ENCODE measurements at places on chromosomes 16 and 17.

DNA sequence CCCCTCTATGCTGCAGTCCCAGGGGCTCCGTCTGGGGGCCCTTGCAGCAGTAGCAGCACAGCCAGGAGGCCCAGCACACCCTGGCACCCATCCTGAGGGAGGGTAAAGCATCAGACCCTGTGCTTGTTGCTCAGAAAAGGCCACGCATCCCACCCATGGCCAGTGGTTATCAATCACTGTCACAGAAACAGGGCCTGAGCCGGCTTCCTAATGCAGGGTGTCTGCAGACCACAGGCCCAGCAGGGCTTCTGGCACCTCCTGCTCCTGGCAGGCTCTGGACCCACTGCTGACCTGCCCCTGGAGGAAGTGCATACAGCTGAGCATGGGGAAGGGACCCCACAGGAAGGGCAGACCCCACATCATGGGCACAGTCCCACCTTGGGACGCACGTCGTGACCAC is 26.9 kb upstream of the CDH15 start:
- DNase-seq = no peak

- no peak for DNase-seq
Measured at GRCh38 chr16:30621765-30622164, 11.6 kb upstream of the ZNF689 start.

DNA sequence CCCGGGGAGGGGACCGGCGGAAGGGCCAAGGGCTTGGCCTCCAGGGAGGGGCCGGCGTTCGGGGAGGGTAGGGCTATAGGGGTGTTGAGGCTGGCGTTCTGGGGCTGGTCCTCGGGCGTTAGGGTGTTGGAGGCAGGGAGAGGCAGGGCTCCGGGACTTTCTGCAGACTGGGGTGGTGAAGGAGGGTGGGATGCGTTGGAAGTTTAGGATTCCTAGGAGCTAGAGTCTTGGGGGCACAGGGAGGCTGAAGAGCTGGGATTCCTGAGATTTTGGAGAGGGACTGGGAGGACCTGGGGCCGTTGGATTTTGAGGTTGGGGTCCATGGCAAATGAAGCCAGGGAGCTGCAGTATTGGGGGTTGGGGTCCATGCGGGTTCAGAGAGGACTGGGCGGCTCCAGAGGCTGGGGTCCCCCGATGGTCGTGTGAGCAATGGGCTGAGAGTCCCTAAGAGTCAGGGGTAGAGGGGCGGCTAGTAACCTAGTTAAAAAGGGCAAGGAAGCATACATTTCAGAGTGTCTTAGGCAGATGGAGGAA is 740 bp downstream of the NFATC2IP start:
- DNase-seq = no peak

DNA sequence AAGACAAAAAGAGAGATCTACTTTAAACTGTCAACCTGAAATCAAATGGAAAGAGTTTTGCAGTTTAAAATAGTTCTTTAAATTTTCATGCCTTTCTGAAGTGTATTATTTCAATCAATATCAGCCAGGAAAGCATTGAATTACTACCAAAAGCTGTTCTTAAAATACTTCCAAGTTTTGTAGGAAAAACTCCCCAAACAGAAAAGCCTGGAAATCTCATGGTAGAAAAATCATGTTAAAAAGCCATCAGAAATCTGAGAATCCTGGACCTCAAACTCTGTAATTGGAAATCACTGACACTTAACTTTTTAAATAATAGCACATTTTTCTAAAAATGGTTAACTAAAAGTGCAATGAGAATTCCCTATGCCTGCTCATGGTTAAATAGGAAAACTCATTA is 63.3 kb upstream of the CNTNAP4 start:
- no peak for DNase-seq

DNA sequence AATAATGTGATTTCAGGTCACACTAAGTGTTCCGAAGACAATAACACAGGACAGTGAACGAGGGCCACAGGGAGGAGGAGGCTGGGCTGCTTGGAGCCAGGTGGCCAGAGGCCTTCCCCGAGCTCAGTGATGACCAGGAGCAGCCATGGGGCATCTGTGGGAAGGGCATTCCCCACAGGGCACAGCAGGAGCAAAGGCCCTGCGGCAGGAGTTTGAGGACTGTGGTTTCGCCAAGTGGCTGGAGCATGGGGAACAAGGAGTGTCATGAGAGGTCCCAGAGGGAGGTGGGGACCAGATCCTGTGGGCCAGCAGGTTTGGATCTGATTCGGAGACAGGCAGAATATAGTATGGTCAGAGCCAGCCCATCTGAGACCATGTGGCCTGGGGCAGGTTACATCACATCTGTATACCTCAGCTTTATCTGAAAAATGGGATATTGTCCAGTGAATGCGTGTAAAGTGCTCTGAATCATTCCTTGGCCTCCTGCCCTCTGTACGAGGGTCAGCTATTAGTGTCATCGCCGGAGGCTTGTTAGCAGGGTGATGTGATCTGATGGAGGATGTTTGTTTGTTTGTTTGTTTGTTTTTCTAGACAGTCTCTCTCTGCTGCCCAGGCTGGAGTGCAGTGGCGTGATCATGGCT is 176.8 kb downstream of the KATNIP start:
- DNase-seq = no peak

DNA sequence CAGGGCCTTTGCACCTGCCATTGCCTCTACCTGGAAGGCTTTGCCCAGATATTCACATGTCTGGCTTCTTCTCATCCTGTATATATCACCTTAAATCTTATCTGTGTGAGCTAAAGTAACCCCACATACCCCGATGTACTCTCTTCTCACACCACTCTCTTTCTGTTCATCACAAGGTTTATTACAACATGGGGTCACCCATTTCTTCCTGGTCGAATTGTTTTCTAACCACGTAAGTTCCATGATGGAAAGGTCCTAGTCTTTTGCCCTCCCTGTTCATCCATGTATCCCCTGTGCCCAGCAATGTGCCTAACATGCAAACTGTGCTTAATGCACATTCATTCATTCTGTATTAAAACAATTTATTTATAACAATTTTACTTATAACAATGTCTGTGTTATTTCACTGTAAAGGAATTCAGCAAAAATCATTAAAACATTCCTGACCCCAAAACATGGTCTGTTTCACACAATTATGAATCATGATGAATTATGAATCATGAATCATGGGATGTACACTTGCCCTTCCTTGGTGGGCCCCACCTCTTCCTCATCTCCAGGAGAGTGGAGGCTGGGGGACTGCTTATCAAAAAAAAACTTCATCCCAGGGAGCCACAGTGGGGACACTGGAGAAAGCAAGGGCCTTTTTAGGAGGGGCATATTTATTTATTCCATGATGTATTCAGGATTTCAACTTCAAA is 336.4 kb downstream of the GRIN2A start:
- no peak for DNase-seq

- no peak for DNase-seq
Measured at GRCh38 chr16:5024632-5025031, 9.1 kb downstream of the NAGPA start.

DNA sequence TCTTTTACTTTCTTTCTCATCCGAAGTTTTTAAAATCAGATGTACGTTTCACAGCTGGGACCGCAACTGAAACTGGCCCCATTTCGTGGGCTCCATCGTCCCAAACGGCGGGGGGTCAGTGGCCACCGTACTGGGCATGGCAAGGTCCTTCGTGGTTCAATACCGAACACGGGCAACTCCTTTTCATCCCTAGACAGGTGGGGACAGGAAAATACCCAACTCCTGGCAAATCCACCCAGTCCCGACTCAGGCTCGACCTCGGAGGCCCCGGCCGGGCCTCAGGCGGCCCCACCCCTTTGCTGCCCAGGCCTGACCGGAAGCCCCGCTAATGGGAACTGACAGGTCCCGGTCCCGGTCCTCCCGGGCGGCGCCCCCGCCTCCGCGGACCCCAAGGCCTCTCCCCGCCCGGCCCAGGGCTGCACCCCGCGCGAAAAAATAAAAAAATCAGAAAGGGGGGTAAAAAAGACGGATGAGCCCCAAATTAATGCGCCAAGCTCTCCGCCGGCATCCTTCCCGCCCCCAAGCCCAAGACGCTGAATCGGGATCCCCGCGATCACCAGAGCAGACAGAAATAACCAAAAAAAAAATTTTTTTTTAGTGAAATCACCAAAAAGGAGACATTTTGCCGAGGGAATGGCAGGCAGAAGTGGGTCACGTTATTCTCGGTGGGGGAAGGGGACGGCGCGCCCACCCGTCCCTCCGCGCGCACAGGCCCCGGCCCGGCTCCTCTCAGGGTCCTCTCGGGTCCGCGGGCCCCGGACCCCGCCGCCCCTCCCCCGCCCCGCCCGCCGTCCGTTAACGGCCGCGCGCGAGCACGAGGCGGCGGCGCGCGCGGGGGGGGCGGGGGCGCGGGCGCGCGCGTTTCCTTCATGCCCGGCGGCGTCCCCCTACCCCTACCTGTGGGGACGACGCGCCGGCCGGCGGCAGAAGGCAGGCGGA is 562 bp downstream of the ZC3H7A start:
- no peak for DNase-seq

DNA sequence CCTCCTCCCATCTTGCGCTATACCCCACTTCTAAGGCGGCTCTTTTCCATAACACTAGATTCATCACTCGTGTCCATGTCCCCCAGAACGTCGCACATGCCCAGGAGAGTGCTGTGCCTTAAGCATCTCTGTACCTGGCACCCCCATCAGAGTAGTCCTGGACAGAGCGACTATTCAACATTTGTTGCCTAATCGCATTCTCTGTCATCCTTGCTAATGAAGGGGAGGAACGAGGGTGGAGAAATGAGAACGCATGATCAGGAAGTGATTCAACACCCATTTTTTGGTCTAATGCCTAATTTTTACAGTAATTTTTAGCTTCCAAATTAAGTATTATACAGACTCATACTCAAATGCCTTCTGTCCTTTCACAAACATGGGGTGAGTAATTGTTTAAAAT is 53.2 kb downstream of the SLC39A11 start:
- DNase-seq = no peak

DNA sequence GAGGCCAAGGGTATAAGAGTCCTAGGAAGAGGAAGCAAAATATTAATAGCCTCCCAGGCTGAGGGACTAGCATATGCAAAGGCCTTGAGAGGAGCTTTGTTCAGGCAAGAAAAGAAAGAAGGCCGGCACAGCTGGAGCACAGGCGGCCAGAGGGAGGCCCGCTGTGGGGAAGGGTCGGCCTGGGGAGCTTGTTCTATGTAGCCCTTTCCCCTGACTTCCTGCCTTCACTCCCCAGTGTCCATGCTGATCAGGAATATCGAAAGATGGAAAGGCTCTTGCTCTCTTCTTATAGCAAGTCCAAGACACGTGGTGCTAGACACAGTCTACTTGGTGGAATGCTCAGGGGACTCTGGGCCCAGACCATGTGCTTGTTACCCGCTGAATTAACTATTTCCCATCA is 27.4 kb upstream of the HAS3 start:
- DNase-seq = no peak

GRCh38 chr17:1002771-1003555 is 6.0 kb downstream of the TIMM22 start:
- DNase-seq = no peak

DNA sequence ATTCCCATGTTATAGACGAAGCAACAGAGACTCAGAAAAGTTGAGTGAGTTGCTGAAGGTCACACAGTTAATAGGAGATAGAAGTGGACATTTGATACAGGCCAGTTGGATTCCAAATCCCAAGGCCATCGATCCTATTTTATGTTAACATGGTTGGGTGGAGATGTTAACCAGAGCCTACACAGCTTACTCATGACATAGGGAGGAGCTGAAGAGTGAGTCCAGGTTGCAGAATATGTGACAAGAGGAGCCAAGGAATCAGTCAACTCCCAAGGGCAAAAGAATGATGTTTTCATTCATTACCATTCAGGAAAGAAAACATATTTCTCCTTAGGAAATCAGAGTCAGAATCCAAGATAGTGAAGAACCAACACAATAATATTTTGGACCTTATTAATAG is 40.3 kb upstream of the GAS7 start:
- DNase-seq = no peak

- no peak for DNase-seq
Measured at GRCh38 chr17:15262291-15263205, 2.6 kb downstream of the PMP22 start.

GRCh38 chr17:57357830-57358430 is 101.6 kb downstream of the MSI2 start:
- DNase-seq = no peak

- DNase-seq = no peak
Measured at GRCh38 chr17:37831492-37831891, 86.6 kb upstream of the HNF1B start.

- no peak for DNase-seq
Measured at GRCh38 chr17:81720267-81721071, 8.4 kb downstream of the SLC25A10 start.

- no peak for DNase-seq
Measured at GRCh38 chr16:2770057-2770951, 6.8 kb downstream of the ELOB start.

DNA sequence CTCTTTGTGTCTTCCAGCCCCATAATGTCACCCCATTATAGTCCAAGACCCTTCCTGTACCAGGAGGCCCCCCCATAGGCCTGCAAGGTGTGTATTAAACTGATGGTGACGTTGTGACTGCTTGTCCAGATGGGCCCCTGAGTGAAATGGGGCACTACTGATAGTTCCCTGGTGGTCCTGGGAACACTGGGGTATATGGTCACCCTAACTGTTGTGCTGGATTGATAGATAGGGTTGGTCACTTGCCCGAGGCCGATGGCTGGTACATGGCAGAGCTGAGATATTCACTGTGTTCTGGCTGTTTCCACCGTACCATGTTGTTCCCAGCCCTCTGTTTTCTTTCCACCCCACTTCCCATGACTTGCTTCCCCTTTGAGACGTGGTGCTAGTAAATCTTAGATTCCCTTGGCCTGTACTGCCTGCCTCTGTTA is 4.3 kb downstream of the CNP start:
- no peak for DNase-seq

DNA sequence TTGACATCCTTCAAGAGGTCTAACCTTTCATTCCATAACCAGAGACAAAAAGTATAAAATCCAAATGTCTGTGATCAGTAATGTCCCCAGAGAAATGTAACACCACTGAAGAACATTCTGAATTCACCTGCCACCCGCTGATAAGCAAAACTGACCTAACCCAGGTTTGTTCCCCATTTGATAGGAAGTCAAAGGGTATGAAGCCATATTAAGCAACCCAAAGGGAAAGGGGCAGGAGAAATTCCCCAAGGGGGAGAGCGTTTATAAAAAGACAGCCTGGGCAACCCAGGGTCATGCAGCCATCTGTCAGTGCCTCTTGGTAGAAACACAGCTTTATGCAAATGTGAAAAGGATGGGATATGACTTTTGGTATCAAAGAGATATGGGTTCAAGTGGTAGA is 30.7 kb upstream of the PIK3R6 start:
- no peak for DNase-seq

Measured in SK-N-MC (cell line).